ENCODE measurements at places on chromosomes 4 and X.

DNA sequence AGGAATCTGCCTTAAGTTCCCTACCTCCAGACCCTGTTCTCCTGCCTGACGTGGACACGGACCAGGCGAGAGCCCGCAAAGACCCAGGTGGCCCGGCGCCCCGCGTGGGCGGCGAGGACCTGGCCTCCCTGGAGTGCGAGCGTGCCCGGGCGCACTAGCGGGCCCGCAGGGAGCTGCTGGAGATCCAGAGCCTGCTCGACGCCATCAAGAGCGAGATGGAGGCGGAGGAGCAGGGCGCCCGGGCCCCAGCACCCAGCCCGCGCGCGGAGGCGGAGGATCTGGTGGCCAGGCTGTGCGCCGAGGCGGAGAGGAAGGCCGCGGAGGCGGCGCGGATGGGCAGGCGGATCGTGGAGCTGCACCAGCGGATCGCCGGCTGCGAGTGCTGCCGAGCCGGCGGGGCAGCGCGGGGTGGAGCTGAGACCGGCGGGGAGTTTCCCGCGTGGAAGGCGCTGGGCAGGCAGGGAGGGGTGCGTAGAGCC is 18.2 kb downstream of the MRFAP1 start:
- no peak for DNase-seq

DNA sequence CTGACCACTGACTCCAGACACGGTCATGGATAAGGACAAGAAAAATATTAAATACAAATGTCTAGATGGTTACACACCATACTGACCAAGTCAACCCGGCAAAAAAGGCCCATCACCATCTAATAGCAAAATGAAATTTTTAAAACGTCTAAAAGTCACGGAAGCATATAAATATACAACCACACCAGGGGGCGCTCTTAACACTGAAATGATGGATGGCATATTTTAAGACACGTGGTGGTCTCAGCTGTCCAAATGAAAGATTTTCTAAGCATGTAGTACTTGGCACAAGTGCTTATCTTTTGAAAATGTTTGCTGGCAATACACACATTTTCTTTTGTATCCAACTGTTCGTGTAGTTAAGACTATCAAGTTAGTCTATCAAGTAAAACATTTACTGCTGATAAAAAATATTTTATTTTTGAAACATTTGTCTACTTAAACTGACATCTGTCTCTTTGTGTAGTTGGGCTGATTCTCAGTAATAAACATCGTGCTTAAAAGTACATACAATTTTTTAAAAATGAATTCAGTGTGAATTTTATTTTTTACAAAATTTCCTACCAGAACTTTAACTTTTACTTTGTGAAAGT is 64.6 kb downstream of the COX7B2 start:
- peak; percentile 47 for DNase-seq

- no peak for DNase-seq
Observed at GRCh38 chrX:137573324-137574101, 7.6 kb downstream of the ZIC3 start.

DNA sequence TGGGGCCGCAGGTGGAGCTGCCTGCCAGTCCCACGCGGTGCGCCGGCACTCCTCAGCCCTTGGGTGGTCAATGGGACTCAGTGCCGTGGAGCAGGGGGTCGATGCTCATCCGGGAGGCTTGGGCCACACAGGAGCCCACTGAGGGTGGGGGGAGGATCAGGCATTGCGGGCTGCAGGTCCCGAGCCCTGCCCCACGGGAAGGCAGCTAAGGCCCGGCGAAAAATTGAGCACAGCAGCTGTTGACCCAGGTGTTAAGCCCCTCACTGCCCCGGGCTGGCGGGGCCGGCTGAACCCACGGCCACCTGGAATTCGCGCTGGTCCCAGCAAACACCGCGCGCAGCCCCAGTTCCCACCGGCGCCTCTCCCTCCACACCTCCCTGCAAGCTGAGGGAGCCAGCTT is 26.1 kb downstream of the VCX2 start:
- no peak for DNase-seq

DNA sequence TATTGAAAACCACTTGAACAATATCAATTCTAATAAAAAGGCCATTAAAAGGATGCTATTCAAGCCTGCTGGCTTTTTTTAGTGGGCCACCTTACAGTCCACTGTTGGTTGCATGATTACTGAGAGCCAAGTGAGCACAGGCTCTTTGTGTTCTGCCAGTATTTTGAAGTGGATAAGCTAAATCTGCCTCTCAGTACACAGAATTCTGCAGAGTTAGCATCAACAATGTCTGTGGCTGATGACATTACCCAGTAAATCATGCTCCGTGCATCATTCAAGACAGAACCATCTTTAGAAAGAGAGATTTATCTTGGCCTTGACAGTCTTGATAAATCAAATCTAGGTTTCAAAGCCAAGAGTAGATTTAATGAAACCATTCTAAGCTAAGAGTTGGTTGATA is 119.0 kb upstream of the GNPDA2 start:
- no peak for DNase-seq

GRCh38 chr4:66567551-66567950 is 897.3 kb upstream of the EPHA5 start:
- DNase-seq, result no peak

DNA sequence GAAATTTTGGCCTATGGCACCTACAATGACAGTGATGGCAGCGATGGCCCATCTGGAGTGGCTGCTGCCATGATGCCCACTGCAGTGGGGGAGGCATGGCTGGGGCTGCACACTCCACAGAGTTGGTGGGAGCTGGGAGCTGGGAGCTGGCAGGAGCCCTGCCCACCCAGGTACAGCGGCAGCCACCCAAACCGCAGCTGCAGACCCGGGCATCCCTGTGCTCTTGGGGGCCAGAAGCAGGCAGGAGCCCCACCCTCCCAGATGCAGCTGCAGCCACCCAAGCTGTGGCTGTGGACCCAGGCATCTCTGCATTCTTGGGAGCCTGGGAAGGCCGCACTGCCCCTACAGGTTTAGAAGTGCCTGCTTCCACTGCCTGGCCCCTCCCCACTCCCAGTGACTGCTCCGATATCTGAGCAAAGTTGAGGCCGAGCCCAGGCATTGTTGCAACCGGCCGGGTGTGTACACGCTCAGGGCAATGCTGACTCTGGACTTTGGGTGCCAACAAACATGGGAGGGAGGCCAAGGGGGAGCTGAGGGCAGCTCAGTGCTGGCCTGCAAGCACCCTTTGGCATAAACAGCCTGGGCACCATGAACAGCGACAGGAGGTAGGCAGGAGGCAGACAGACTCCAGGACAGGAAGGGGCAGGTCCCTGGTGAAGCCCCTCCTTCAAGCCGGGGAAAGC is 82.8 kb downstream of the PPP4R3C start:
- DNase-seq, result no peak

DNA sequence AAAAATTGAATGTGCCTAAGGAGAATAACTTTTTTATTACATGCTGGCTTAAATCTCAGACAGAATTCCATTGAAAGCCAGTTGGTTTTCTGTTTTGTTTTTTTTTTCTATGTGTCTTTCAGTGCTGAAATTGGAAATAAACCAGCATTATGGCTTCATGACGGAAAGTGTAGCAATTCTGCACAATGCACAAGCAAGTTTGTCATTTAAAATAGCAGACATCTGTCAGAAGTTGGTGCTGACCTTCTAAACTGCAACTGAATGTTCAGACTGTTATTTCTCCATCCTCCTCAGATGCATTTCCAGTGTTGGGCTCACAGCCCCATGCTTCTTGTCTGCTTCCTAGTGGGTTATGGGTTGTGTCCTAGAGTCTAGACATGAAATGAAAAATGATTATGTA is 107.2 kb upstream of the LIMCH1 start:
- no peak for DNase-seq

All from activated CD4-positive, alpha-beta T cell treated with anti-CD3 and anti-CD28 coated beads, Interleukin-2, Interleukin-4, amounts not matched to agents 100 ng/mL and 50 ng/mL, durations not matched to agents 16 hours and 8 hours (primary cell).